Activated CD4-positive, alpha-beta T cell treated with anti-CD3 and anti-CD28 coated beads, Interleukin-2, amount 50 U/mL, for 24 hours (primary cell): ENCODE measurements at places on chromosomes 2 and 18.

DNA sequence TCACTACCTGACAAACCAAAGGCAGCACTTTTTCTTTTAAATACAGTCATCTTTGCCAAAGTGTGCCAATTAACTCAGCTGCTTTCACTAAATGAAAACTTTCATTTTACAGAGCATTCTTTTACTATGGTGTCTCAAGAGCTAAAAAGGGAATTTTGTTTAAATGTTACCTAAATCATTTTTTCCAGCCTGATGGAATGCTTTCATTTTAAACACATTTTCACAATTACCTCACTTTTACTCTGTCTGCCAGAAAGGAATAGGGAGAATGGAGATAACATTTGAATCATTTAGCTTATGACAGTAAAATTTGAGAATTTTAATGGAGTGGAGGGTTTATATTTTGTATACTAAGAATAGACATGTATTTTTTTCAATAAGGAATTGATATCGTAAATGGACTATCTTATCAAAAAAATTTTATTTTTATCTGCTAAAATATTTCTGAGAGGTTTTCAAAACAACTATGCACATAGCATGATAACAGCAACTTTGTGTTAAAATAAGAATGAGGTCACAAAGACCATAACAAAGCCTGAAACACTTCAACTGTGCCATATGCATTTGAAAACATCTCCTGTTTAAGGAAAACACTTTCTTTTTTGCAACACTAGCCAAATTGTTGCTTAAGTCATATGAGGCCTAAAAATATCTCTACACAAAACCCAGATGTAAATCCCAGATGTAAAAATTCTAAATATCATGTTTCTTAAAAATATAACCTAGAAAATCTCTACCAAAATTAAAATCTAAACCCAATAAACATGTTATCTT is 769.9 kb upstream of the FSHR start:
- no peak for DNase-seq

- no peak for DNase-seq
Measured at GRCh38 chr18:28801876-28802275, 624.9 kb upstream of the CDH2 start.

DNA sequence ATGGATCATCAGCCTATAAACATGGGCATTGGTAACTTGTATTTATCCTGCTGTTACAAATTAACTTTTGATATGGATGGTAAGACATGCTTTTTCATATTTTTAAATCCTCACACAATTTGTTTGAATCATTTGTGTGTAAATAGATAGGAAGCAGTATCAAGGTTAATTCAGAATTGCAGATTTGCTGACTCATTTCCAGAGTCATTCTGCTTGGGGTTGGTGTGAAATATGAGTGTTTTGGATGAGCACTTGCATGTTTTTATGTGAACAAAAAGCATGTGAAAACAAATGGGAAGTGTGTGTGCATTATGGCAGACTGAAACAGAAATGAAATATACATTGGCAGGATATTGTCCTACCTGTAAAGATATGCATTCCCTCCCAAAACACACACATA is 11.8 kb downstream of the CCDC85A start:
- no peak for DNase-seq

DNA sequence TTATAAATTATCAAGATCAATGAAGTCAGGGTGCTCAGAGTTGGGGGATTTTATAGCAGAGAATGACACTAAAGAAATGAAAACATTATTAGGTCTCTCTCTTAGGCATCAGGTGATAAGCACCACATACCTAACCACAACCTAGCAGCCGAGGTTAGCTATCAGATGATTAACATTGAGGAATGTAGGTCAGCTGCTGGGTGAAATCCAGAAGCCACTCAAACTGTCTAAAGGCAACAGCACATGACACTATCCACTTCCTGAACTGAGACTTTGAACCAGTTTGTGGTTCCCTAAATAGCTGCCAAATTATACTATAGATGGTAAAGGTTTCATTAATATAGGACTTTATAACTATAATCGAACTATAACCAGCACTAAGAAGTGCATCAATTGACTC is 4.7 kb downstream of the EPG5 start:
- DNase-seq: peak; percentile 16

GRCh38 chr2:111176867-111177266 is 56.2 kb downstream of the BCL2L11 start:
- no peak for DNase-seq

- no peak for DNase-seq
Measured at GRCh38 chr2:213288913-213289700, 4.8 kb downstream of the SPAG16 start.

DNA sequence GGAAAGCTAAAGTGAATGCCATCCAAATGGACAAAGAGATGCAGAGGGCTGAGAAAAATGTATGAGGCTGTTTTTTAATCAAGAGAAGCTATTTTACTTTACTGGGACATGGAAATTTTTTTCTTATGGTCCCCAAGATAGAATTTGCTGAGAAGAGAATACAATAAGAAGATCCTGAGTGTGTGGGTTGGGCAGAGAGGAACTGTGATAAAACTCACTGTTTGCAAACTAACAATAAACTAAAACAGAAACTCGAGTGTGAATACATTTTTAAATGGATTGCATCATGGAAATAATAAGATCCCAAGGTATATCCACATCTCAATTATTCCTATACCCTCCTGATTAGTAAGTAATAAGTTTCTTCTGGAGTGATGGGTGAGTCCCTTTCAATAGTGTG is 4.4 kb downstream of the NEB start:
- DNase-seq: no peak

DNA sequence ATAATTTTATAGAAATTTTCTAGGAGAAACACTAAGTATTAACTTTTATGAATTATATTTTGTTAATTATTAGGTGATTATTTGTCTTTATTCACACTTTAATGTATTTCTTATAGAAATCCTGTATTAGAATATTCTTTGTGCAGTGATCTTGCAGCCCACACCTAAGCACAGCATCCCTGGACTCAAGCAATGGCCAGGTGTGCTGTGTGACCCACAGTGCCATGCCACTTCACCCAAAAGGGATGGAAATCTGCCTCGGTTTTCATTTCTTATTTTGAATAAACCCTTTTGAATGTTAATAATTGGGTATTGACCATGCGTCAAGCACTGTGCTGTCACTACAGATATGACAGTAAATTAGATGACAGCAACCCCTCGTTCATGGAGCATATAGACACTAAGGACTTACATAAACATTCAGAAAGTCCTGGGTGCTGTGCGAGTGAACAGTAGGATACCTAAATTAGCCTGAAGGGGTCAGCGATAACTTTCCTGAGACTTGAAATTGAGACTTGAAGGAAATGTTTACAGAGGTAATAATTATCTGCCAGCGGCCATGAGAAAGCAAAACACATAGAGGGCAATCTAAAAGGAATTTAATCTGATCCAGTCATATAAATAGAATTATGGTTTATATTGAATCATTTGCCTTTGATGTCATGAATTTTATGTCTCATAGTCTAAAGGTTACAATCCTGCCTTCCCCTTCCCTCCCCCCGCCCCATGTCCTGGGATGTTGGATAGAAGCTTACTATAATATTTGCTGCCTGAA is 52.7 kb upstream of the CALCRL start:
- DNase-seq: no peak

DNA sequence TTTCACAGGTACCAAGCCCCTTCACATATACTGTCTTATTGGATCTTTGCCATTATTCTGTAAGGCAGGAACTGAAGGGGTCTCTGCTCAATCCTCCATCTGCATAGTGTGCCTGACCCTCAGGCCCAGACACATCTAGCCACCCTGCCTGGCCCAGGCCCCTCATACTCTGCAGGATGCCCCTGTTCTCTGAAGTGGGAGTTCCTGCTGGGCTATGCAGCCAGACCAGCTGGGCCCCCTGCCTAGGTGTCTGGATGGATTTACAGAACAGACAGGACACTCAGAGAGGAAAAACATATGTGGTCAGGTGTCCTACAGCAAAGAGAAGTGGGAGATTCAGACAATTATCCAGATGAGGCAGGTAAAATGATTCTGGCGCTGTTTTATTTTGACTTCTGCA is 42.0 kb downstream of the SLC4A5 start:
- no peak for DNase-seq

GRCh38 chr18:66792466-66792865 is 188.6 kb upstream of the CDH19 start:
- DNase-seq: no peak

DNA sequence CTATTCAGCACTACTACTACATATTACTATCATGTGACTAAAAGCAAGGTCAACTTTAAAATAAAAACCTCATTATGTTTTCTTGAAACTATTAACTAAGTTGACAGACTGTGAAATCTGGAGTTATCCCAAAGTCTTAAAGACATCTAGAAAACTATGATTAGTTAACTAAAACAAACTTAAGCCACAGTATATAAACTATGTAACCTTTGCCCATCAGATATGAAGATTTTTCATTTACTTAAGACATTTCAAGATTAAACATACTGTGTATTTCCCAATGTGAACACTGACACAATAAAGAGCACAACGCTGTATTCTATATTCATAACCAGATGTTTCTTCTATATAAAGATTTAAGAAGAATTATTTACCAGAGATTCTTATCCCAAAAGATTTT is 33.5 kb upstream of the CACNB4 start:
- no peak for DNase-seq

DNA sequence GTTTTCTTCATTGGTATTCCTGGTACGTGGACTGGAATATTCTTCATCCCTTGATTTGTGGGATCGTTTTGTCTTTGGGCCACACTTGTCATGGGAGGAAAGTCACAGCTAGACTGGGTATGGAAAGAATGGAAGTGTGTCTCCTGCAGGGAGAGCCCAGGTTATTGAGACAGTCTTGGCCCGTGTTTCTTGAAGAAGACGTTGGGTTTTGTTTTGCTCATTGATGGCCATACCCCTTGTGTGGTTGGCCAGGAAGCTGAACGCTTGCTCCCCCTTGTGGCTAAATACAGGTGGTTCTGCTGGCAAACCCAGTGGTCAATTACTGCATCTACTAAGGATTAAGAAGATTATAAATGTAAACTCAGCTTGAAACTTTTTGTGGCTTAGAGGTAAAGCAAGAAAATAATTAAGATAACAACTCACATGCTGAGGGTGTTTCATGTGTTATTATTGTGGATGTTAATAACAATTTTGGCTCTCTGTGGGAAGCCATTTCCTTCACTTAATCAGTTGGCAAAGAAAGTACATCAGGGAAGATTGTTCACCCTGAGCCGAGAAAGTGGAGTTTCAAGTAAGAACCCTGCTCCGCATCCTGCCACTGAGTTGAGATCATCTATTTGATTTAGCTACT is 91.8 kb downstream of the NEDD4L start:
- peak; percentile 21 for DNase-seq

DNA sequence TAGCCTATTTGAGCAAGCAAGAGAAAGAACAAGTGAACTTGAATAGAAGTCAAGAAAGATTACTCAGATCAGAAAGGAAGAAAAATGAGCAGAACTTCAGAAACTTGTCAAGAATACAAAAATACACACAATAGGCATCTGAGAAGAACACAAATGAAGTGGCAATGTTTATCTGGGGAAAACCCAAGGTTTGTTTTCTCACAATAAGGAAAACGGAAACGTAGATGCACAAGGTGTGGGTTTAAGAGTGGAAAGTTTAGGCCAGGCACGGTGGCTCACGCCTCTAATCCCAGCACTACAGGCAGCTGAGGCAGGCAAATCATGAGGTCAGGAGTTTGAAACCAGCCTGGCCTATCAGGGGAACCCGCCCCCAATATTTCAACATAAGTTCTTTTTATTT is 159.5 kb upstream of the GYPC start:
- DNase-seq: no peak

DNA sequence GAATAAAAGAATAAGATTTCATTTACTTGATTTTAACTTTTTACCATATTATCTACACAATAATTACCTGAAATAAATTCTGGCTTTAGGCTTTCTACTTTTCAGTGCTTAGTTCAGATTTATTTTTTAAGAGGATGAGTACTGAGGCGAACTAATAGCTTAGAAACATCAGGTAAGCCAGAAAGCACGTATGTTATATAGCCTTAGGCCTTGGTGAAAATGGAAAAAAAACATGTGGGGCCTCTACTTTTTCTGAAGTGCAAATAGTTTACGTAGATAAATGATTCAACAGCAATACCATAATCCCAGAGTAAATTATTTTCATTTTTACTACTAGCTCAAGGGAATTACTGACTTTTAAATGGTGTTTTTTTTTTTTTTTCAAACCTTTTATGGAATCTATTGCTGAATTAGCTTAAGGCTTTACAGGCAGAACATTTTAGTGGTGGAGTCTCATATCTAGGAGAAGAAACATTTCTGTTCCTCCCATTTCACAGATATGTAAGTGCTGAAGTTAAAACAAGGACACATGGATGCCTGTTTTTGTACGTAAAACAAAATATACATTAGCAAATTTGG is 6.2 kb downstream of the CPS1 start:
- DNase-seq: no peak

- no peak for DNase-seq
Measured at GRCh38 chr2:14684516-14684915, 52.0 kb downstream of the LRATD1 start.

GRCh38 chr18:5309888-5310470 is 14.5 kb upstream of the ZBTB14 start:
- no peak for DNase-seq

DNA sequence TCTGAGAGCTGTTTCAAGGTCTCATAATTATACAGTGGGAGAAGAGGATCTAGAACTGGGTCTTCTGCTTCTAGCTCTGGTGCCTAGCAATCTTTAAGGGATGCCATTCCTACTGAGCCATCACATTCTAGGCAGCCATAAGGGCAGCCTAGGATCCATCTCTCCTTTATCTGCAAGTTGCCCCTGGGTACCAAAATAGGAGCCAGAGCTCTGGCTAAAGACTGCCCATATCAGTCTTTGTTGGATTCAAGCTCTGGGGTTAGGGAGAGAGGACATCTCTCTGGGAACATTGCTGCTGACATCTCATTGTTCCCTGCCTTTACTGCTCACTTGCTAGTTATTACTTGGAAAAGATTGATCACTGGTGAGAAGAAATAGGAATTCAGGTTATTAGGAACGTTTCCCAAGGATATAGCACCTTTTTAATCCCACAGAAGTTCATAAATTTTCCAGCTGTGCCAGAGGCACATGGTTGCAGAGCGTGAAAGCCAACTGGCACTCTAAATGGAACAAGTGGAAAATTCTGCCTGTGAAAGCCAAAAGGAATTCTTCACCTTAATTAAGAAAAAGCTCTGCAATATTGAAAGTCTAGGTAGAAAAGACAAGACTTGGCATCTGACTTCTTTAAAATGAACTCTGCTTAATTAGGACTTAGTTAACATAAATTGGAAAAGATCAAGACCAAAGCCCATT is 102.2 kb downstream of the CDC42EP3 start:
- DNase-seq: no peak

DNA sequence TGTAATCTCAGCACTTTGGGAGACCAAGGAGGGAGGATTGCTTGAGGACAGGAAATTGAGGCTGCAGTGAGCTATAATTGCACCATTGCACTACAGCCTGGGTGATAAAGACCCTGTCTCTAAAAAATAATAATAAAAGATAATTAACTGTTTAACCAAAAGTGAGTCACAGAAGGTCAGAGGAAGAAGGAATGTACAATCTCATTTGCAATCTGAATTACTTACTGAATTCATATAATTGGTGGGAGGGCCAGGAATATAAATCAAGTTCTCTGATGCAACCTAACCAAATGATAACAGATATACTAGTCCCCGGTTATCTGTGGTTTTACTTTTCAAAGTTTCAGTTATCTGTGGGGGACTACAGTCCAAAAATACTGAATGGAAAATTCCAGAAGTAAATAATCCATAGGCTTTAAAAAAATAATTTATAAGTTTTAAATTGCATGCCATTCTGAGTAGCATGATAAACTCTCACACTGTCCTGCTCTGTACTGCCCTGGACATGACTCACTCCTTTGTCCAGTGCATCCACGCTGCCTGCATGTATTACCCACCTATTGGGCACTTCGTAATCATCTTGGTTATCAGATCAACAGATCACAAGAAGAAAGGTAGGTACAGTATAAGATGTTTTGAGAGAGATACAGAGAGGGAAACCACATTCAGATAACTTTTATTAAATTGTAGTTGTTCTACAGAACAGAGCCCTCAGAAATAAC is 12.8 kb upstream of the MATN3 start:
- DNase-seq: no peak
